Endodermal cell (in vitro differentiated cells): ENCODE measurements at places on chromosomes 11 and 22. TPM values are rescaled to one million over a fixed set of nuclear protein-coding genes. Genes with fewer than 3 reads are reported as not detected.
A peak's percentile ranks its signal among the peaks of the same experiment; 100 is the strongest.

TMEM45B gene
- not detected in 3 replicates for total RNA-seq

SCGB2A2 gene
- not detected in 2 replicates for total RNA-seq

HARBI1 gene
- total RNA-seq, result 7.5 and 7.7 TPM in 2 replicates

DEFB131B gene
- not detected in 3 replicates for total RNA-seq

RASD2 gene
- total RNA-seq, result 0.24 and 0.47 TPM in 2 replicates

TPBGL gene
- 1.4 TPM in 1 of 3 replicates, not detected in the others for total RNA-seq

INS gene
- total RNA-seq, result not detected in 3 replicates

MYEOV gene
- total RNA-seq, result 0.32 to 0.47 TPM in 2 of 3 replicates, not detected in the other

TYR gene
- total RNA-seq, result not detected in 2 replicates

OR56A1 gene
- 0.14 and 0.31 TPM in 2 replicates for total RNA-seq

CBLIF gene
- total RNA-seq, result not detected in 2 replicates

PKNOX2 gene
- 4.0 and 4.6 TPM in 2 replicates for total RNA-seq

RCN1 gene
- 99.5 to 104 TPM (median 102 TPM) in 3 replicates for total RNA-seq

PGR gene
- total RNA-seq, result not detected in 2 replicates

RAC2 gene
- total RNA-seq, result 4.5 to 8.6 TPM (median 5.9 TPM) in 3 replicates

- DNase-seq, result no peak
These were observed 22.0 kb downstream of the MFNG start for GRCh38 chr22:37464181-37464580.

DNA sequence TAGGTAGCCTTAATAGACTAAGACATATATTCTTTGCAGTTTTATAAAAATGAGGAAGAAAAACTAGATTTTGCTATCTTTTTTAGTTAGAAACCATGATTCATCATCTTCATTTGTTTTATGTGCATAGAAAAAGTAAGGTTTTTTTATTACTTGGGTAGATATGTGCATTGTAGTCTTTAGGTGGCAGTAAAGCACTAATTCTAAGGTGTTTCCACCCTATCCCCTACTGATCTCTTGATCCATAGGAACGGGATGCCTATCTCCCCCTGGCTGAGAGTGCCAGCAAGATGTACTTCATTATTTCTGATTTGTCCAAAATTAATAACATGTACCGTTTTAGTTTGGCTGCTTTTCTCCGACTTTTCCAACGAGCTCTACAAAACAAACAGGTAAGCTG lies 148.1 kb downstream of the DYNC2H1 start:
- DNase-seq, result peak; percentile 44

GRCh38 chr11:67351275-67352005 lies 1.9 kb downstream of the POLD4 start:
- DNase-seq, result peak; percentile 86

DNA sequence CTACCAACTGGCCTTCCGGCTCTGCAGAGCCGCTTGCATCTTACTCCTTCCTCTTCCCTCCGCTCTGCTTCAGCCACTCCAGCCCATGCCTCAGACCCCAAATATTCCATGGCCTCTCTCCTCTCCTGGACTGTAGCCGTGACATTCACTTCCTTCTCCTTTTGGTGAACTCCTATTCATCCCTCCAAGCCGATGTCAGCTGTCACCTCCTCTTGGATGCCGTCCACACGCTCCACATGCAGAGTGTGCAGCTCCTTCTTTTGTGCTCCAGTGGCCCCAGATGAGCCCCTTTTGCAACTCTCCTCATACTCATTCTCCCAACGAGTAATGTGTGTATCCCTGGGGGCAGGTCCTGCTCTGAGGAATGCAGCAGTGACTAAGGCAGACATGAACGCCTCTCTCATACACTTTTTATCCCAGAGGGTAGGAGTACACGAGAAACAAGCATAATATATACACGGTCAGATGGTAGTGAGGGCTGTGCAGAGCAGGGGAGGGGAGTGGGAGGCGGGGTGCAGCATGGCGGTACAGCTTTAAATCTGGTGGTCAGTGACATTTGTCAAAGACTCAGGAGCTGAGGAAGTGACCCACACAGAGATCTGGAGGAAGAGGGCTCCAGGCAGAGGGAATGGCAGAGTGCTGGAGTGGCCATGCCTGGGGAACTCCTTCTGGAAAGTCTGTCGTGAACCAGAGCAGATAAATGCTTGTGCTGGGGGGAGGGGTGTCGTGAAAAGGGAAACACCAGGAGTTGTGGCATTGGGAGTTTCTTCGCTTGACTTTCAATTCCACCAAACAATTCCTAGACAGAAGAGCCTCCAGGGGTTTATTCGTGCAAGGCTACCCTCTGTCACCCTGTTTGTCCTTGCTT lies 83.8 kb upstream of the ATXN10 start:
- no peak for DNase-seq

- peak; percentile 74 for DNase-seq
These were observed 85.0 kb downstream of the LARGE1 start for GRCh38 chr22:33835265-33835664.

DNA sequence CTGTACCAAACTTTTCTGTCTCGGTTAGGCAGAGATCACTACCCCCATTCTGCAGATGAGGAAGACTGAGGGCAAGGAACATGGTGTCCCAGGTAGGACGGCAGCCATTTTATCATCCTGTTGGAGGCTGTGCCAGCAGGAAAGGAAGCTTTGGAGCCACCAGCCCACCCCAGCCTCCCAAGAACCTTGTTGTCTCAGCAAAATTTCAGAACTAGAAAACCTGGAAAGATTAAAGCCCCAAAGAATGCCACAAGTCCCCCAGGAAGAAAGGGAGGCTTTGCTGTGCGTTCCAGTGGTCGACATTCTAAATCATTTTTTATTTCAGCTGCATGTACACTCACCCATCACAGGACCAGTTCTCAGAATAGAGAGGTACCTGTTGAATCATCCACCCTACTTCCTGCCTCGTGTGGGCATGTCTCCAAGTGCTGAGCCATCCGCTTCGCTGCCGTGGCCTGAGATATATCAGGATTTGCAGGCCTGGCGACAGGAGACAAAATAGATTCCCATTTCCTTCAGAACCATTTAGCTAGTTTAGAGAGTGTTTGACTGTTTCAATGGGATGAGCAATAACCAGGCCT lies 13.0 kb upstream of the EIF3D start:
- DNase-seq, result no peak

- no peak for DNase-seq
These were observed 20.7 kb downstream of the DDX10 start for GRCh38 chr11:108685419-108686130.

- peak; percentile 91 for DNase-seq
These were observed 2.1 kb downstream of the CCND1 start for GRCh38 chr11:69642913-69643632.

DNA sequence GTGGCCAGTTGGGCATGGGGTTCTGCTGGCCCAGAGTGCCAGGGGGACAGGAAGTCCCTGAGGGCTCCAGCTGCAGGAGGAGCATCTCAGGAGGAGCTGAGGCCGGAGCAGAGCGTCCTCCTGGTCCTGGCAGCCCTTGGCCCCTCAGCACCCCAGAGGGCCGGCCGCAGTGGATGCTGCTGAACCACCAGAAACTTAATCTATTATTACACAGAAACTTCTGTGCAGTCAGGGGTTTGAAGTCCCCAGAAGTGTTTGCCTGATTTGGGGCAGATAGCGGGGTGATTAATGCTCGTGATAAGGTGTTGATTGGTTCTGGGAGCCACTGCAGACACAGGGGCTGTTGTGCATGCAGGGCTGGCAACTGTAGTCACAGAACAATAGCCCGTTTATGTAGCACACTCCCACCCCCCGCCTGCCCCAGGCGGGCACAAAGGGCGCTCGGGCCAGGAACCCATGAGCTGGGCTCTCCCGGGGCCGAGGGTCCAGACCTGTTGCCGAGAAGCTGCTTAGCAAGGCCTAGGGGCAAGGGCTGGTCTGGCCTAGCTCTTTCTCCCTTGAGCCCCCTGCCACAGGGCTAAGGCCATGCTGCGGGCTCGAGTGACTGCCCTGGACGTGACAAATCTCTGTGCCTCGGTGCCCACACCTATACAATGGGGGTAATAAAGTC lies 29.0 kb upstream of the KCNQ1OT1 start:
- no peak for DNase-seq

DNA sequence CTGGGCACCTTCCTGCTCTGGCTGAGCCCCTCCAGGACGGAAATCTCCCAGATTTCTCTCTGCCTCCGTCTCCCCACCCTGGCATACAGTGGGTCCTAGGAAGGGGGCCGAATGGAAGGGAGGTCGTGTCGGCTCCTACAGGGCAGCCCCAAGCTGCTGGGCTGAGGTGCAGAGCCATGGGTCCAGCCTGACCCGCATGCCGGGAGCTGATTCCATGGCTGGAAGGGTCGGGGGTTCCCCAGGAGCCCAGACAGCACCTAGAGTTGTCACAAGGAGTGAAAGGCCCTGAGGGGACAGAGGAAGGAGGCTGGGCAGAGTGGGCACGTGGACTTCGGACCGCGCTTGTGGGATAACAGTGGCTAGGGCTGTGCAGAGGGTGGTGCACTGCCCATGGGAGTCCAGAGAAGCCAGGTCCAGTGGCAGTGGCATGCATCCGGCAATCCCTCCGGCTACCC lies 16.5 kb downstream of the CCND1 start:
- DNase-seq, result no peak

DNA sequence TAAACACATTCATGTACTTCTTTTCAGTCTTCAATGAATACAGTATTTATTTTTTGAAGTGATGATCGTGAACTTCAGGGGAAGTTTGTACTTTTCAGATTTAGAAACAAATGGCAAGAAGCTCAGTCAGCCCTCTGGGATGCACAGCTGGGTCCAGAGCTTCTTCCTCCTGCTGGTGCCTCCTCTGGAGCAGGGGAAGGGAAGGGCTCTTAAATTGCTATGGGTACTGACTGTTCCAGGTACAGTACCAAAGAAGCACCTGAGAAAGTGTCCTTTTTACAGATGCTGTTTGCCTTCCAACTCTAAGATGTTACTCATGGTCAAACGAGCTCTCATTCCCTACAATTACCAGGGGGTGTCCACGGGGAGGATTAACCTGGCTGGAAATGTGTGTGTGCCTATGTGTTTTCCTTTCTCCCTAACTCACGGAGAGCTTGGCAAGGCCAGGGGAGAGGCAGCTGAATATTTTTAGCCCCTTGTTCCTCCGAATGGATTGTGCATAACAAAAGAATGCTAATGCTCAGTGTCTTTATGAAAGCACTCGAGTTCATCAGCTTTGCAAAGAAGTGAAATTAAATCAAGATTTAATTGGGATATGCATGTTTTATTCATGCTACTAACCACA lies 313.7 kb upstream of the CADM1 start:
- DNase-seq, result no peak

GRCh38 chr11:75919525-75919924 lies 104.5 kb downstream of the UVRAG start:
- no peak for DNase-seq

GRCh38 chr11:63802637-63803414 lies 10.4 kb upstream of the SPINDOC start:
- DNase-seq, result peak; percentile 52

- no peak for DNase-seq
These were observed 675 bp upstream of the OR5AN1 start for GRCh38 chr11:59358020-59358419.

- DNase-seq, result peak; percentile 27
These were observed 151.0 kb upstream of the B3GAT1 start for GRCh38 chr11:134562941-134563471.

GRCh38 chr11:102361086-102362031 lies 14.3 kb downstream of the BIRC2 start:
- no peak for DNase-seq

DNA sequence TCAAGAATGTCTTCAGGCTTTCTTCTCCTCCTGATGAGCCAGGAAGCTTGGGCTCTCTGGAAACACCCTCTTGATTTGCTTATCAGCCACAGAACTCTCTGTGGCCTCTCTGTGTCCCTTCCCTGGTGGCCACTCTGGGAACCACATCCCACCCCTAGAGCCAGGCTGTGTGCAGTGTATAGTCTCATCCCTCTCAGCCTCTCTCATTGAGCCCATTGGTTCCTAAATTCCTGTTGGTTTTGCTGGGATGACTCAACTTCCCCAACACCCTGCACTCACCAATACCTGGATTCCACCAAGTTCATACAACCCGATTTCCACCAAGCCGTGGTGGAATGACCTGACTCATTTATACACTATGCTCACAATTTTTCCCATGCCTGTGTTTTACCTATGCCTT lies 5.2 kb downstream of the IRAG1 start:
- DNase-seq, result peak; percentile 72

GRCh38 chr22:21590809-21591641 lies 23.5 kb downstream of the UBE2L3 start:
- DNase-seq, result no peak

- no peak for DNase-seq
These were observed 11.2 kb downstream of the MAJIN start for GRCh38 chr11:64960719-64961118.

DNA sequence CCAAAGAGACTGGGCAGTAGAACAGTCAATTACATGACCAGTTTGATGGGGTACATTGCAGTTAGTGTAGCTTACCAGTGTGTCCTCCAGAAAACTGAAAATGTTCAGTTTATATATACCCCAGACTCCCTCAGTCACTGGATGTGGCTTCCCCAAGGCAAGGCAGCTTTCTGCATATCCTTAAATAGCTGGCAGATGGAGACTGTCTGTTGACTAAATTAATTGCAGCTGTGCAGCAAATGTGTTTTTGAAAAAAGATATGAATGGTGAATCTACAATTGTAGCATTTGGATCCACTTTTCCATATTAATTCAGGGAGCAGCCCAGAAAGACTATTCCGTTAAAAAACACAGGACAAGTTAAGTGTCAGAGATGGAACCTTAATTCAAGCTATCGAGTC lies 565.1 kb upstream of the CCDC179 start:
- no peak for DNase-seq

DNA sequence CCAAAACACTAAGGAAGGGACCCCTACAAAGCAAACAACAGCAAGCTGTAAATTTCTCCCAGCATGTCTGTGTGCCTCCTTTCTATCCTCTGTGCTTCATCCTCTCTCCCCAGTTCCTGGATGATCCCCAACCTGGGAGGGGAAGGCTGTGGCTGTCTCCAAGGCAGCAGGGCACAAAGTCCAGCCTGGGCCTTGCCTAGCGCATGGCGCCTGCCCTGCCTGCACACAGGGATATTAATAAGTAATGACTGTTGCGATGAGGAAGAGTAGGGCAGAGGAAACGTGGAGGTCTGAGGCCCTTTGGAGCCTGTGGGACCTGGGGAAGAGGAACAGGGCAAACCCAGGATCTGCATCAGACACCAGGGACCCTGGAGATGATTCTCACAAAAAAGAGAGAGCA lies 2.0 kb downstream of the USH1C start:
- no peak for DNase-seq

DNA sequence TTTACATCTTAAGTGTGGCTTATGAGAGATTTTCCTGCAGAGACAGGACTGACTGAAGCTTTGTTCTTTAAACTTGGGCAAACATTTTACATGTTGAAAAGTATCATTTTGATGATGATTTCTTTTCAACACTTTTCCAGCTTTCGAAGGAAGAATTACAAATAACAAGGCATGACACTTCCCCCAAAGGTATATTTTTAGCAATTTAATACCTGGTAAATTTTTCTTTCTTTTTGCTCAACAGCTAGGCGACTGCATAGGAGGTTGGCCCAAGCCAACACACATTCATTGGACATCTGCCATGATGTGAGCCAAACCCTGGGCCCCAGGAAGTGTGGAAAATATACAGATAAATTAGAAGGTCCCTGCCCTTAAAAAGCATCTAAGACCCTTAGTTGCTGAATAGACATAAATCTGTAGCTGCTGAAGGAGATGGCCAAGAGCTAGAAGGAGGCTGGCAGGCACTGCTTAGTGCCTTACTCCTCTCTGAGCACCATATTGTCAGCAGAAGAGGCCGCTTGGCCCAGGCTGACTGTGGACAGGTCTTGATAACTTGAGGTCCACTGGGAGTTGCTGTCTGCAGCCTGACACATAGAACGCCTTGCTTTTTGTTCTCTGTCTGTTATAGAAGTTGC lies 53.3 kb upstream of the CD44 start:
- DNase-seq, result no peak

- no peak for DNase-seq
These were observed 125.3 kb downstream of the MORC2 start for GRCh38 chr22:30843245-30843644.

- no peak for DNase-seq
These were observed 191.5 kb upstream of the BLID start for GRCh38 chr11:122307476-122308035.
